Cardiac septum (tissue), 1 donor: ENCODE measurements at places on chromosomes 1 and 21.

GRCh38 chr1:55981010-55981650 lies 598.2 kb downstream of the PLPP3 start:
- DNase-seq: no peak

DNA sequence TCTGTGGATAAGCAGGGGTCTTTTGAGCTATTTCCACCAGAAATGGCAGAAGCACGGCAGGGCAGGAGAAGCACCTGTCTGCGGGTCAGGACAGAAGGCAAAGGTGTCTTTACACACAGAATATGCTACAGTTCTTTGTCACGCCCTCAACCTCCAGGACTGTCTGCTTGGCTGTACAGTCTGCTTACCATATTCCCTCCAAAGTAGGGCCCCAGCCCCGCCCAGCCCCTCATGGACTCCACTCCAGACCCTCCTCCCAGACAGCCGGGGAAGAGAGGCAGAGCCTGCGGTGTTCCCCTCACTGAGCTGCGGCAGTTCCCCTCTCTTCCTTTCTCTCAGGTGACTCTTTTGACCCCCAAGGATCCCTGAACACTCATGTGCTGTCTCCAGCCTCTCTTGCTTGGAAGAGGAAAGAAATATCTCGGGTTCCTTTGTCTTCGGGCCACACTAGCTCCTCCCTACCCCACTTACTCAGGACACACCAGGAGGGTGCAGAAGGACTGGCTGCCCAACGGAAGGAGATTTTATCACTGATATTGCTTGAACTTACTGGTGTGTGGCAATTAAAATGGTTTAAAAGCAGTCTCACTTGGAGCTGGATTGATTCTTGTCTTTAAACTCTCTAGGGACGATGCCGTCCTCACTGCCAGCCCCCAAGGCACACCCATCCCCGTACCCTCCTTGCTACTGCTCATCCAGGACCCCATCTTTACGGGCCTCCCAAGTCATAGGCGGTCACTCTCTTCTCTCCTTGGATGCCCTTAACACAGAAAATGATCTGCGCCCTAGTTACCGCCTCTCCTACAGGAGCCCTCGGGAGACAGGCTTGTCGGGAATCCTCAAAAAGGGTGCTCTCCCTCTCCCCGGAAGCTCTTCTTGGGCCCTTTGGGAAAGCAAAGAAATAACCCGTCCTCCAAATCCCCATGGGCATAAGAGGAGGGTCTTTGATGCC lies 169.7 kb downstream of the TOMM20 start:
- no peak for DNase-seq

- no peak for DNase-seq
Observed at GRCh38 chr1:230794871-230795605, 47.9 kb downstream of the CAPN9 start.

DNA sequence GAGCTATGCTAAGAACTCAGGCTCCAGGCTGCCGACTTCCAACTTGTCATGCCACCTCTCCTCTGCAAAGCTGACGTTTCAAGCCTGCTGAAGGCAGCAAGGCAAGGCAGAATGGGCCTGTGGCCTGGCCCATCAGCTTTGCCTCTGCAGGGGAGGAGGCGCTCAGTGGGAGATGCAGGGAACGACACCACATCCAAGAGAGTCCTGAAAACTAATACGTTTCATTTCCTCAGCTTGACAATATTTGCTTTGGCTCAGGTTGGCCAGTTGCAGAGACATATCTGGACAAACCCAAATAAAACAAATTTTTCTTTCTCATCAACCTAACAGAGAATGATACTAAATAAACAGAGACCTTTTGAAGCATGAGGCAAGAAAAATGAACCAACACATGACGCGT lies 35.3 kb downstream of the BEND5 start:
- DNase-seq: no peak

- peak; percentile 33 for DNase-seq
Observed at GRCh38 chr1:20383631-20384030, 93.0 kb downstream of the VWA5B1 start.
